ENCODE measurements at places on chromosomes 2 and 18.

GRCh38 chr2:62774555-62775366 is 69.2 kb downstream of the EHBP1 start:
- DNase-seq: no peak

DNA sequence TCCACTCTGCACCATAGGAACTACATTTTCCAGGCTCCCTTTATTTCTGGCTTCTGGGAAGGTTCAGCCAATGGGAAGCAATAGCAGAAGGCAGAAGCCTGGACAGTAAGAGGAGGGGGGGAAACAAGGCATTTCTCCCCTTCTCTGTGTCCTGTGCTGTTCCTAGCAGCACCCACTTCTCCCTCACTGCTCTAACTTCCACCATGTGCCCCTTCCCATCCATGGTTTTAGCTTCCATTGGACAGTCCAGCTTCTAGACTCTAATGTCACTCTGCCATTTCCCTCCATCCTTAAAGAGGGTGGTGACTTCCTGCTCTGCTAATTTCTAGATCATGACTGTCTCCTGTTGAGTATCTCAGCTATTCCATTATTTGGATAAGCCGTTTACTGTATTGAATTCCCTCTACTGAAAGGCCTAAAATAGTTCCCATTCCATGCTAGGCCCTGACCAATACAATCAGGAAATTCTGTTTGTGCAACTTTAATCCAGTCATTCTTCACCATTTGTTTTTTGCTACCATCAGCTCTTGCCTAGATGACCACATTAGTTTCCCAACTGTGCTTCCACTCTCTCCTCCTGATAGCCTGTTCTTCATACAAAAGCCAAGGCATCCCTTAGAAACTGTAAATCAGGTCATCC is 20.8 kb upstream of the LYPD1 start:
- DNase-seq: no peak

DNA sequence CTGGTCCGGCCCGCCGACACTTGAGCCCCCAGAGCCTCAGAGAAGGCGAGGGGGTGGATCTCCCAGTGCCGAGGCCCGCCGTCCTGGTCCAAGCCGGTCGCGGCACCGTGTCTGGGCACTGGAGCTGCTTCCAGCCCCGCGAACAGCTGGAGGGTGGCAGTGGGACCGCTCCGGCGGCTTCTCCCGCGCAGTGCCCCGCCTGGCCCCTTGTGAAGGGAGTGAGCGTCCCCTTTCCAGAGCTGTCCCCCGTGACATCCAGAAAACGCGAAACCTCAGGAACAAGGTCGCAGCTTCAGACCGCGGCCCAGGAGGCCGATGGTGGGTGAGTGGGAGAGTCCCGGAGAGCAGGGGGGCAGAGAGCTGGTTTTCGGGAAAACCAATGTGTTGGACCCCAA is 579 bp upstream of the EMX1 start:
- DNase-seq: no peak

DNA sequence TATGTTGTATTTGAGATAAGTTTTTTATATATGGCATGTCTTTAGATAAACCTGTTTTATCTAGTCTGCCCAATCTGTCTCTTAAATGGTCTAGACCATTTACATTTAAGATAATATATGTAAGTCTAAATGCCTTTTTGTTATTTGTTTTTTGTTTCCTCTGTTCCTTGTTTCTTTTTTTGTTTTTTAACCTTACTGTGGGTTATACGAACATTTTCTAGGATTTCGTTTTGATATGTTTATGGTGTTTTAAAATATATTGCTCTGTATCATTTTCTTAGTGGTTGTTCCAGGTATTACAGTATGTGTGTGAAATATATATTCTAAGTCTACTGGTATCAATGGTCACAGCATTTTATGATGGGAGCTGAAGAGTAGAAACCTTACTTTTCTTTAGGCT is 13.3 kb downstream of the BCL2L11 start:
- DNase-seq: no peak

DNA sequence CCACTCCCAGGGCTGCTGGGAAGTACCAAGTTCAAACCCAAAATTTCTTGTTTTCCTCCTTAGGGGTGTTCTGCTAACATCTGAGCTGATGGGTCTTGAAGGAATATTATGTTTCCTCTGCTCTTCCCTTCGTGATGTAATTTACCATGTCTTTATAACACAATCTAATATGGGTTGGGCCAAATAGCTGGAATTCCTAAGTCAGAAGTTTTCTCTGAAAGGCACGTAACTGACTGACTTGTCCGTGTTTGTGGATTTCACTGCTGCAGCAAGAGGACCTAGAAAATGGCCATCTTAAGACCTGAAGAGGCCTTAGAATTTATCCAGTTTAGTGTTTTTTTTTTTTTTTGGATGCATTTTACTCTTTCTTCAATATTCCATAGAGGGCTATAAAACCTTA is 256.7 kb downstream of the DCDC2C start:
- no peak for DNase-seq

DNA sequence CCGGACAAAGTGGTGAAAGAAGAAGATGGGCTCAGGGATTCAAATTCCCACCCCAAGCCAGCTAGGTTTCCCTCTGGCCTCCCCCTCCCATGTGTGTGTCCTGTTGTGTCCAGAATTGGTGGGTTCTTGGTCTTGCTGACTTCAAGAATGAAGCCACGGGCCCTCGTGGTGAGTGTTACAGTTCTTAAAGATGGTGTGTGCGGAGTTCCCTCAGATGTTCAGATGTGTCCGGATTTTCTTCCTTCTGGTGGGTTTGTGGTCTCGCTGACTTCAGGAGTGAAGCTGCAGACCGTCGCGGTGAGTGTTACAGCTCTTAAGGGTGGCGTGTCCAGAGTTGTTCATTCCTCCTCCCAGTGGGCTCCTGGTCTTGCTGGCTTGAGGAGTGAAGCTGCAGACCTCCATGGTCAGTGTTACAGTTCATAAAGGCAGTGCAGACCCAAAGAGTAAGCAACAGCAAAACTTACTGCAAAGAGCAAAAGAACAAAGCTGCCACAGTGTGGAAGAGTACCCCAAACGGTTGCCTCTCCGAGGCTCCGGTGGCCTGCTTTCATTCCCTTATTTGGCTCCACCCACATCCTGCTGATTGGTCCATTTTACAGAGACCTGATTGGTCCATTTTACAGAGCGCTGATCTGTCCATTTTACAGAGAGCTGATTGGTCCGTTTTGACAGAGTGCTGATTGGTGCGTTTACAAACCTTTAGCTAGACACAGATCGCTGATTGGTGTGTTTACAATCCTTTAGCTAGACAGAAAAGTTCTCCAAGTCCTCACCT is 37.7 kb upstream of the KLF11 start:
- no peak for DNase-seq

DNA sequence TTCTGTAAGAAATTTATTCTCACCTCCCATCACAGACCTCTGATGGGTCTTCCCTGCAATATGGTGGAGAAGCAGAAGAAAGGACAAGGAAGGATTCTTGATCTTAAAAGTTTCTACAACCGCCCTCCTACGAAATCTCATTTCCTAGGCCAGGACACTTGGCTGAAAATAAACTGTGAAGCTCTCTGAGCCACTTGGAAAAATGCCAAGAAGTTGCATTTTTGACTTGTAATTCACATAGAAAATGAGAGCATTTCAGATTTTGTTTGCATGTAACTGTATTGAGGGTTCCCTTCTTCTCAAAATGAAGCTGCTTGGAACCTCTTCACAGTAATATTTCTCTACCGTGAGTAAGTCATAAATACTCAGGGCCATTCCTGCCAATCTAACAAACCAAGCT is 458.3 kb upstream of the SLC14A2 start:
- no peak for DNase-seq

DNA sequence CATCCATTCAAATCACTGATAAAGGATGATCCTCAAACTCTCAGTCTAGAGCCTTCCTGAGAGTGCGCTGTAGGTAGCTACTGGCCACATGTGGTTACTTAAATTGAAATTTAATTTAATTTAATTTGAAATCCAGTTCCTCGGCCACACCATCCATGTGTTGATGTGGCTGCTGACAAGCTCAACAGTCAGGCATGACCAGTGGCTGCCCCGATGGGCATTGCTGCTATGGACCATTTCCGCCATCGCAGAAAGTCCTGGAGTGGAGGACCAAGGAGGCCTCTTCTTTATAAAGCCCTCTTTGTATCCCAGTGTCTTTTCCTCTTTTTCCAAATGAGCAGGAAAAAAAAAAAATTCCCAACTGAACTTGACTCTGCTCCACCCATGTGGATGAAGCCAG is 100.6 kb downstream of the HDAC4 start:
- DNase-seq: no peak

DNA sequence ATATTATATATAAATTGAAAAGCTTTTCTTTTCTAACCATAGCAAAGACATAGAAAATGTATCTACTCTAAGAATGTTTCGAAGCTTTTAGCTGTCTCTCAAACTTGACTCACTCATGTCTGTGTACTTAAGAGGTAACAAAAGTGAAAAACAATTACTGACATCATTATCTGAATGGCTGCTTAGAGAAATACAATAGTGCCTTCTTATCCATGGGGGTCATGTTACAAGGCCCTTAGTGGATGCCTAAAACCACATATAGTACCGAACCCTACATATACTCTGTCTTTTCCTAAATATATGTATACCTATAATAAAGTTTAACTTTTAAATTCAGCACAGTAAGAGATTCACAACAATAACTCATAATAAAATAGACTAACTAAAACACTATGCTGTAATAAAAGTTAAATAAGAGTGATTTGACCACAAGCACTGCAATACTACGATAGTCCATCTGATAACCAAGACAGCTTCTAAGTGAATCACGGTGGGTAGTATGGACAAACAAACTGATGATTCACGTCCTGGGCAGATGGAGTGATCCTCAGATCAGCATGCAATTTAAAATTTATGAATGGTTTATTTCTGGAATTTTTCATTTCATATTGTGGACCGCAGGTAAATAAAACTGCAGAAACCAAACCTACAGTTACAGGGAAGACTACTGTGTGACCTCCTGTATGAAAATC is 246.2 kb downstream of the XIRP2 start:
- DNase-seq: no peak

DNA sequence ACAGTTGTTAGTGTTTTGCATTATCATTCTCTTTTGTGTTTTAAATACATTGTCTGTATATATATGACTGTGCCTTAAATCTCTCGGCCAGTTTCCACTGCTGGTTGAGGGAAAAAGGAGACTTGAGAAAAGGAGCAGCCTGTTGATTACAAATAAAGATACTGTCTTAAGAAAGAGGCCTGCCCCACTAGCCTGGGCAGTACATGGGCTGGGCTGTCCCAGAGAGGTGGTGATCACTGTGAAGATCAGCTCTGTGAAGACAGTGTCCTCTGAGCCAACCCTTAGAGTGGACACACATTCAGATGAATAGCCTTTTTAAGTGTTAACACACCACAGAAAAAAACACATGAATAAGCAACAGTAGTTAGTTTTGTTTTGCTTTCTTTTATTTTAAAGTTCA is 10.0 kb upstream of the OTX1 start:
- DNase-seq: no peak

GRCh38 chr18:31148600-31148999 is 14.1 kb downstream of the DSC1 start:
- no peak for DNase-seq

GRCh38 chr2:188937228-188938220 is 36.6 kb upstream of the COL3A1 start:
- no peak for DNase-seq

GRCh38 chr2:75527676-75528075 is 33.1 kb downstream of the EVA1A start:
- DNase-seq: no peak

Measured in activated CD8-positive, alpha-beta memory T cell treated with anti-CD3 and anti-CD28 coated beads for 4 hours (primary cell).